GF-D8 (cell line): ENCODE measurements at places on chromosomes 6 and 20.

DNA sequence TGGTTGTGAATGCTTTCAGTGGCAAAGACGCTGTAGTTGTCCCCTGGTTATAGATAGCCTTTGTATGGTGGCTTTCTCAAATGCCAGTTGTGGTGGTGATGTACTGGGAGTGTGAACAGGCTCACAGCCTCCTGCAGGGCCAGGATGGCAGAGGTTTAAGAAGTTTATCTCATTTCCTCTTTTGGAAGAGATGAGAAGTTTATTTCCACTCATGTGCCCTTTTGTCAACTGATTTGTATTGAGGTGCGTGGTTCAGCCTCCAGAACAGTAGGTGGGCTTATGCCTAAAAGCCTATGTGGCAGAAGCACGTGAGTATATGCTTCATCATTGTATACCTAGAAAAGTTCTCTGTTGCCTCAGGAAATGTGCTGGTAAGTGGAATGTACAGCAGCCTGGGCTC, 13.7 kb upstream of the ZFP57 start:
- no peak for DNase-seq

DNA sequence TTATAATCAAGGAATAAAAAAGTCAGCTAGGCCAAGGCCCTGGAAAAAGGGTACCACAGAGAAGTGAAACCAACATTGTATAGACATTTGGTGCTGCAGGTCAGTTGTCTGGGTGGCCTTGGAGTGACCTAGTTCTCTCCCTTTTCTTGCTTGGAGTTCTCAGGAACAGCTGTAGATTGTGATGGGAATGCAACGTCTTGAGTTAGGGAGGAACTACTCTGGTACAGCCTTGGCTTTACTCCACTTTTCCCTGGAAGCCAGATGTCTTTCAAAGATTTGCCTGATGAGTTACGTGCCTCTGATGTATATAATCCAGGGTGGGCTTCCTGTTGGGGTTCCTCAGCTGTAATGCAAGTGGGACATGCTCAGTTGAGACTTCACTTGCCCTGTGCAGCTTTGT, 694.7 kb downstream of the HTR1B start:
- DNase-seq, result no peak

DNA sequence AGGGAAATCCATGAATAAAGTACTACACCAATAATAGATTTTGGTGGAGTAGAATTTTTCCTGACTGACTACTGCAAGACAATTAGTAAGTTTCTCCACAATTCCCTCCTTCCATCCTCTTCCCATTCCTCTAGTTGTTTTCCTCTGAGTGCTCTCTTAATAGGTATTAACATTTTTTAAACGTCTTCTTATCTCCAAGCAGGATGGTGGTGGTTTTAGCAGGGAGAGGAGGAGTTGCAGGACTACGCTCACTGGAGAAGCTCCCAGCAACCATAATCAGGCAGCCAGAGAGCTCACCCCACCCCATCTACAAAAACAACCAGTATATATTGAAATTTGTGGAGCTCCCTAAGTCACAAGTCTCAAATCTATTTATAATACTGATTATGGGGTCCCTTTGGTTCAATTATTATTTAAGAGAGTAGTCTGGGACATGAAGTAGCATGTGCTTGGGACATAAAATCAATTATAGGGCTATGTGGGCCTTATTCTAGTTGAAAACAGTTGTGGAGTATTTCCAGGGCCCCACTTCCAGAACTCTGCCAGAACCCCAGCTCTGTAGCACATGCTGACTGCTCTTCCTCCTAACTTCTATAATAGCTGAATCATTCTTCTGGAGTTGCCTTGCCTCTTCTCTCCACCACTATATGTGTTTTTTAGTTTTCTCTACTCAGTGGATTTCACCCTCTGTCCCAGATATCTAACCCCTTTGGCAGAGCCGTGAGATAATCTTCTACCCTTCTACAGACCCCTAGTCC, 49.8 kb downstream of the MYB start:
- no peak for DNase-seq

DNA sequence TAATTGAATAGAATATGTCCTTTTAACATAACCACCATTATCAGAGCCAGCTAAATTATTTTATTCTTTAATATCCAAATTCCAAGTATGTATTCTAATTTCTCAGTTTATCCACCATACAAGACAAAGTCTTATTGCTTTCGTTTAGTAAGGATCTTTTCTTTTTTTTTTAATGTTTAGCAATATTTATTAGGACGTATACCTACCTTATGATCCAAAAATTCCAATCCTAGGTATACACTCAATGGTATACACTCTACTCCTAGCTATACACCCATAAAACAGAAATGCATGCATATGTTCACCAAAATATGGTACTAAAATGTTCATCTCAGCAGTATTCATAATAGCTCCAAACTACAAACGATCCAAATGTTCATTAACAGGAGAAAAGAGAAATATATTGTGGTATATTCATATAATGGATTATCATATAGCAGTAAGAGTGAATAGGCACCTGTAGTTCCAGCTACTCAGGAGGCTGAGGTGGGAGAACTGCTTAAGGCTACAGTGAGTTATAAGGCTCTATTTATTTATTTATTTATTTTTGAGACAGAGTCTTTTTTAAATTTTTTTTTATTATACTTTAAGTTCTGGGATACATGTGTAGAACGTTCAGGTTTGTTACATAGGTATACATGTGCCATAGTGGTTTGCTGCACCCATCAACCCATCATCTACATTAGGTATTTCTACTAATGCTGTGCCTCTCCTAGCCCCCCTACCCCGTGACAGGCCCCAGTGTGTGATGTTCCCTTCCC, 17.3 kb downstream of the TNFAIP3 start:
- DNase-seq, result no peak

- no peak for DNase-seq
Measured at GRCh38 chr6:118740372-118740771, 89.0 kb upstream of the CEP85L start.

- no peak for DNase-seq
Measured at GRCh38 chr6:105432797-105433196, 29.9 kb upstream of the PREP start.

DNA sequence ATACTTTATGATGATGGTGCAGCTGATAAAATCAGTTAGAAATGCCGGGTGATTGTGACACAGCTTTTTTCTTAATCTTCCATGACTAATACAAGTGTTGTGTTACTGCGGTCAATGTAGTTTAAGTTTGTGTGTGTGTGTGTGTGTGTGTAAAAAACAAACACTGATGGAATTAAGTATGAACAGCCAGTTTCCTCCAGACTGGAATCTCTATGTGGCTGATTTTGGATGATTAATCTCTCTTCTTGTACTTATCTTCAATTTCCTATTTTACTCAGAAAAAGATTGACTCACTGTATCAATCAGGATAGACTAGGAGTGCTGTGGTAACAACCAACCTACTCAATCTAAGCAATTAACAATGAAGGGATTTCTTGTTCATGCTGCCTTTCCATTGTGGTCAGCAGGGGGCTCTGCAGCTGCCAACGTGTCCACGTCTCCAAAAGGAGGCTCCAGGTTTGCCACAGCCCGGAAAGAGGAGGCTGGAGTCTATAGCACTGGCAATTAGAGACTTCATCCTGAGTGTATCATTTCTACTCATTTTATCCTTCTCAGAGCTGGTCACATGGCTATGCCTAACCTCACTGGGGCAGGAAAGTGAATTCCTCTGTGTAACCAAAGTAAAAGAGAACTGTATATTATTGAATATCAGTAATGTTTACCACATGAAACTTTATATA, 107.7 kb downstream of the CD109 start:
- DNase-seq, result no peak
